SW 1271 (cell line): ENCODE measurements at places on chromosomes 7 and 10.

GRCh38 chr7:147033641-147034040 lies 917.0 kb downstream of the CNTNAP2 start:
- DNase-seq = no peak

- DNase-seq = no peak
Measured at GRCh38 chr7:48083114-48083830, 5.8 kb upstream of the UPP1 start.

- no peak for DNase-seq
Measured at GRCh38 chr7:151472644-151473380, 32.9 kb upstream of the CRYGN start.

- peak; percentile 24 for DNase-seq
Measured at GRCh38 chr7:112495810-112496462, 15.1 kb downstream of the LSMEM1 start.

- no peak for DNase-seq
Measured at GRCh38 chr10:34612938-34613337, 202.2 kb downstream of the PARD3 start.

DNA sequence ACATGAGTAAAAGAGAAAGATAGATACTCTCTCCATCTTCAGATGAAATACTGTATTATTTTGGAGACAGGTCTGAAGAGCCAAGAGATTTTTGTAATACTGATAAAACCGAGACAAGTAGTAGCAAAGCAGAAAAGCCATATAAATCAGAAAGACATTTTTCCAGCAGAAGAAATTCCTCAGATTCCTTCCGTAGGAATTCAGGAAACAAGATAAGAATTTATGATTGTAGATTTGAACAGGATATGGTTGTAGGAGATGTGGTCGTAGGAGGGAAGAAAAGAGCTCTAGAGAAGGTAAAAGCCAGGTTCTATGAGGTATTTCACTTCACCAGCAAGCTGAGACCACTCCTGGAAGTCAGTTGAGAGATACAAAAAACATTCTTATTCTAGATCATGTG lies 17.6 kb upstream of the AASS start:
- peak; percentile 11 for DNase-seq

GRCh38 chr7:157061979-157062378 lies 51.5 kb upstream of the MNX1 start:
- DNase-seq = no peak

DNA sequence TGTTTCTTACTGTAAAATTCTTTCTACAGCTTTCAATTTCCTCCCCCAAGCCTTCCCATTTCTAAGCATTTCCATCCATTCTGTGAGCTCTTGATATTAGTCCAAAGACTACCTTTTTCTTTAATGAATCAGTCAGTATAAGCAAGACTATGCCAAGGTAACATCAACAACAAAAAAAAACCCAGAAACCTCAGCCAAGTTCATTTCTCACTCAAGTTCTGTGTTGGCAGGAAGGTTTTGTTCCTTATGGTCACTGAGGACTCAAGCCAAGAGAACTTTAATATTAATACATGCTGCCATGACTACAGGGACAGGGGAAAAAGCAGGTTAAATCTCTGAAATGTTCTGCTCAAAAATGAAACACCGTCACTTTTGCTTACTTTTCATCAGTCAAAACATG lies 621.2 kb upstream of the NRP1 start:
- DNase-seq = no peak

DNA sequence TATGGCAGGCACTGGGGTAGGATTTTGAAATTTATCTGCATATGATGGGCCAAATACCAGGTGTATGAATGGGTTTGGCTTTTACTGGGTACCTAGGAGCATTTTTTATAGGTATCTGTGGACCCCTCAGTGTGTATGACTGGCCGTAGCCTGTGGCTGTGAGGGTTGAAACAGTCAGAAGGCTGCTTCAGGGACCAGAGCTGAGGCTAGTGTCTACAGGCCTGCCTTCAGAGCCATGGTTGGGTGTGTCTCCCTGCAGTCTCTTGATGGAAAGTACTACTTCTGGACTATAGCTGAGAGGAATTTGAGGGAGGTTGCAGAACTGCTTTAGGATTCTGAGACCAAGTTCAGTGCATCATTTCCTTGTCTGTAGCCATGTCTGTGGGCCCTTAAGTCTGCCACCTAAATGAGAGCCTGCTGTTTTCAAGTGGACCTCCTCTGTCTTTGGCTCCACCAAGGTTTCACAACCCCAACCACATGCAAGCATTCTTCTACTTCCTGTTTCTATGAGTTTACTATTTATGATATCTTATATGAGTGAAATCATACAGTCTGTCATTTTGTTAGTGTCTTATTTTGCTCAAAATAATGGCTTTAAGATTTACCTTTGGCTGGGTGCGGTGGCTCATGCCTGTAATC lies 19.9 kb upstream of the ZNF138 start:
- no peak for DNase-seq

DNA sequence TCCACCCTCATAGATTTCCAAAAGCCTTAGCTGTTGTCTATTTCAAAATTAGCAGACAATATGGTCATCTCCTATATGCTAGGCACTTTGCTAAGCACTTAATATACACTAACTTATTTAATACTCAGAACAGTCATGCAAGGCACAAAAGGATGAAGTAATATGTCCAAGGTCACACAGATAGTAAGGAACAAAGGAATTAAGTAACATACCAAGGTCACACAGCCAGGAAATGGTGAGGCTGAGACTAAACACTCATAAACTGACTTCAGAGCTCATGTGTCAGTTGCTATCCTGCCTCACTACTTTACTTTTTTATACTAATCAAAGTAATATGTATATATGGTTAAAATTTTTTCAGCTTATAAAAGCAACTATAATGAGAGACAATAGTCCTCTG lies 23.6 kb upstream of the HIBADH start:
- no peak for DNase-seq

DNA sequence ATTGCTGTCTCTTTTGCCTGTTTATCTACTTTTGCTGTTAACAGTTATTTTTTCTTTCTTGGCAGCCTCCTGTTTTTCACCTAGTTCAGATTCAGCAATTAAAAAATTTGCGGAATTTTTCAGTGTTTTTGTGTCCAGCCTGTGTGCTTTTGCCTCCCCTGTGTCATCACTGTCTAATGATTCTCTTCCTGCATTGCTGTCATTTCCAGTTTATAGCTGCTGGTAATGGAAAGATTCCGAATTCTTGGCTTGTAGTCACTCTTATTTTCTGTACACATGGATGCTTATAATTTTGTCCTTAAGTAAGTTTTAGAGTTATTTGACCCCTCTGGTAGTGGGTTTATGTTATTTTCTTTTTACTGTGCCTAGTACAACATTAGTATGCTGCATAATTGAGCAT lies 25.1 kb downstream of the GLRX3 start:
- DNase-seq = no peak

DNA sequence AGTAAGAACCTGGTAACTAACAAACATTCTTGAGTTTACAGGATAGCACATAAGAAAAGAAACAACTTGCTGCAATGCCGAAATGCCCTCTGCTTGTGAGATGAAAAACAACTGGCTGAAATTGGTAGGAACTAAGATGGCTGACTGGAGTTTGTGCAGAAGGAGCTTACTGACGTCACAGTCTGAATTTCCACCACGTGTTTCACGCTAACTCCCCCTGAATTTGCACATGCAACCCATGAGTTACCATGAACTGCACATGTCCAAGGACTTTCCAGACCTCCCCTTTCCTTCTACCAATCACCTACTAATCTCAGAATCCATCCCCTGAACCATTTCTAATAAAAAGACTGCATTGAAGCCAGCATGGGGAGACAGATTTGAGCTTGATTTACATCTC lies 86.3 kb upstream of the KCND2 start:
- no peak for DNase-seq

DNA sequence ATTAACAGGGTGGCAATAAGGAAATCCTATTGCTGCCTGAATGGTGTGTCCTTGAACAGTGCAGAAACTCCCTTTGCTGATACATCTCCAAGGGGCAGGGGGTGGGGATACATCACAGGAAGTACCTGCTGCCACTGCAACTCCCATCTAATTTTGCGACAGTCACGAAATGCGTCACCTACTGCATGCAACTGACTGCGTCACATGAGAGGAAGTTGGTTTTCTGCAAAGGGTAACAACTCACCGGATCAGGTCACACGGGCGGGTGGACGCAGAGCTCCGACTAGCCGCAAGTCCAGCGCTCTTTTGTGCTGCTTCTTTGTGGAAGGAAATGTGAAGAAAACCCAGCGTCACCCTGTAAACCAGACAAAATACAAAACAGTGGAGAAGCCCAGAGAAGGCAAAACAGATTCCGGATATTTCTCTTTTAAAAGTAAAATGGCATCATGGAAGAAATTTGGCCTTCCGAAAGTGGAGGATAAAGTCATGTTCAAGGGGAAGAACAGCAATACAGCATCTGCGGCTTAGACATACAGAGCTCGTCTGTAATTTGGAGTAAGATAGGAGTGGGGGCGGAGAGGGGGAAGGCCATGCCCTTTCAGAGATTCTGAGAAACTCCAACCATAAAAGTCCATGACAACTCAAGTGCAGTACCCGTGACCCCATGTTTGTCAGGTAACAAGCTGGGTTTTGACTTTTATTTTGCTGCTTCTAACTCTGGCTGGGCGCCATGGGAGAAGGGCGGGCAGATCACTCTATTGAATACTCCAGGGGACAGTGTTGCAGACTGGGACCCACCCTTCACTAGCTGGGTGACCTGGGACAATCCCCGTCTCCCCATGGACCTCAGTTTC lies 32.3 kb upstream of the PLEKHS1 start:
- DNase-seq = no peak

GRCh38 chr10:69843923-69844322 lies 42.2 kb downstream of the COL13A1 start:
- no peak for DNase-seq

- DNase-seq = no peak
Measured at GRCh38 chr10:23100331-23101030, 5.1 kb downstream of the MSRB2 start.

- no peak for DNase-seq
Measured at GRCh38 chr7:100860702-100861615, 6.2 kb upstream of the TRIP6 start.

GRCh38 chr10:69636273-69636575 lies 6.2 kb downstream of the FAM241B start:
- DNase-seq = no peak

- no peak for DNase-seq
Measured at GRCh38 chr10:124624466-124624865, 119.7 kb downstream of the FAM53B start.

DNA sequence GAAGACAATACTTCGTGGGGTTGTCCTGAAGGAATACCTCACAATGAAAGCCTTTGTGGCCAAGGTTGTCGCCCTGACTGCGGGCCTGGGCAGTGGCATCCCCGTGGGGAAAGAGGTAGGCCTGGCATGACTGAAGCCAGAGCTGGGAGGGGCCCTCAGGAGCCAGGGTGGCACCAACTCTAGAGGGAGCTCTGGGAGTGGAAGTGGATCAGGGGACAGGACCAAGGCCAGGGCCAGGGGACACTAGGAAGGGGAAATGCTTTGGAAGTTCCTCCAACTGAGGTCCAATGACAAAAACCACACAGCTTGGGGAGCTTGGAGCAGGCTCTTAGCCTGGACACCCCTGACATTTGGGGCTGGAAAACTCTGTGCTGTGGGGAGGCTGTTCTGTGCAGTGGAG lies 5.8 kb downstream of the CLCN1 start:
- DNase-seq = no peak

DNA sequence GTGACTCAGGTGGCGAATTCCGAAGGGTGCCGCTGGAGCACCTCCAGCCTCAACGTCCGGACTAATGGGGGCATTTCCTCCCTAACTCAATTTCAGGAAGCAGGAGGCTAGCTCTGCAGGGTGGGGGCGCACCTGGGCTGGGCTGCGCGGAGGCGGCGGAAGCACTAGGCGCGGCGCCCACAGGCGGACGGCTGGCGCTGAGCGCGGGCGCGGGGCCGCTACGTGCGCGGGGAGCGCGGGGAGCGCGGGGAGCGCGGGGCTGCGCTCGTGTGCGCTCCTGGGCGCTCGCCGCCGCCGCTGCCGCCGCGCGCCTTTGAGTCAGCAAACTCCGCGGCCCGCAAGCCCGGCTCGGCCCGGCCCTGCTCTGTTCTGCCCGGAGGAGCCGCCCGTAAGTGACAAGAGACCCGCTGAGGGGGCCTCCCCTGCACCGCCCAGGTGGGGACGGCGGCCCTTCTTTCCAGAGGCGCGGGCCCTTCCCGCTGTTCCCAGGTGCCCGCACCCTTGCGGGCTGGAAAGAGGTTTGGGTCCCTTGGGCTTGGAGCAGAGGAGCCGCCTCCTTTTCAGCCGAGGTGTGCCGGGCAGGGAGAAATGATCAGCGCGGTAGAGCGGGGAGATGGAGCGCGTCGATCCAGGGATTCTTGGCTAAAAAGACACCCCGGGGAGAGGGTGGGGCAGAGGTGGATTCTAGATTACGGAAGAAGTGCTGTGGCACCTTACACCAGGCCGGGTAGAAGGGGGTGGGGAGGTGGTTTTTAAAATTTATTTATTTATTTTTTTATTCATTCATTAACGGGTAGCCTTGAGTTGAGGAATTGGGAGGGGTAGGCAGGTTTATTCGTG lies at the start of gene SNX10:
SNX10 (plus strand) TSS at position 164 of the 840 bp plus-strand sequence. CDS start 54,581 bp downstream, outside the sequence.
- DNase-seq = no peak

GRCh38 chr10:112728997-112729396 lies 221.1 kb upstream of the TCF7L2 start:
- DNase-seq = no peak

- DNase-seq = peak; percentile 4
Measured at GRCh38 chr7:42876182-42877068, 35.4 kb downstream of the C7orf25 start.

- DNase-seq = no peak
Measured at GRCh38 chr10:62044566-62044965, 143.1 kb downstream of the ARID5B start.

DNA sequence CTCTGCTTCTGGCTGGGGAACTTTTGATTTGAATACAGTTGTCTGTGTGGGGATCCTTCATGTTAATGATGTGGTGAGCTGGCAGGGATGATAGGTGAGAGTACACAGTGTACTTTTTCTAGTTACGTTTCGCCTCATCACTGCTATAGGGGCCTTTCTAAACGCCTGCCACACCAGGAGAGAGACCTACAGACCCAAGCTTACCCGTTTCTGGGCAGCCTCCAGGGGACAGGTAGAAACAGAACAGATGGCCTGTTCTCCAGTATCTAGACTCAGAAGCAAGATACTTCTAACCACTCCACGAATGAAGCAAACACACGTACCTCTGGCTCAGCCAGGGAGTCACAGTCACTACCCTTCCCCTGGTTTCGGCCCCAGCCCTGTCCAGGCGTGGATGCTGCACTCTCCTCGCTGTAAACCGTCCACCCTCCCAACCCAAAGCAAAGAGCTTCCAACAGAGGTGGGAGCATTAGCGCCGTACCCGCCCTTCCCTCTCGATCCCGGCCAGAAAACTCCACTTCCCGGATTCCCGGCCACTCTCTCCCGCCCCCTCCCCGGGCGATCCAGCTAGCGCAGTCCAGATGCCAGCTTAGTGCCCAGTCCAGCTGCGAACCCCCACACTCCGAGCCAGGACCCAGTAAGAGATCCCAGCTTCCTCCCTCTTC lies 1.2 kb downstream of the CCDC6 start:
- no peak for DNase-seq
